ENCODE measurements at places on chromosomes 13 and 19.

- no peaks in the 10 kb centered on the region for H3K36me3 ChIP-seq
- H3K27me3 ChIP-seq: no peaks in the 10 kb centered on the region
- H3K4me1 ChIP-seq: no peaks in the 10 kb centered on the region
- no peak overlapping the region for H3K27ac ChIP-seq
Measured at GRCh38 chr19:56253737-56254136, 18.8 kb upstream of the EDDM13 start.

GRCh38 chr13:34879851-34880250, 62.2 kb upstream of the NBEA start:
- H3K4me3 ChIP-seq: no peak overlapping the region
- H3K4me1 ChIP-seq: no peaks in the 10 kb centered on the region
- no peaks in the 10 kb centered on the region for H3K27me3 ChIP-seq

DNA sequence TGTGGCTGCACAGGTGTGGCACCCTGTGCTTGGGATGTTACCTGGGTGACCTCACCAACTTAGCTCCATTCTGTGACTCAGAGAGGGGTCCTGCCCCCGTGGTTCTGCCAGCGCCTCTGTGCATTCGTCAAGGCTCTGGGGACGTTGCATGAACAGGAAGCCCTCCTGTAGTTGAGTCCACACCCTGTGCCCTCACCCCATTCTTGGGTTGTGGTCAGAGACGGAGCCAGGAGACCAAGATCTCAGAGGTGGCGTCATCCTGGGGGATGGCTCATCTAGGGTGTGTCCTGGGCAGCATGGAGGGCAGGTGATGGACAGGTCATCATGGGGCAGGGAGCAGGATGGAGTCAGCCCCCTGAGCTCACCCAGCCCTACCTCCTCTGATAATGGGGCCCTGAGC, 2.5 kb downstream of the COX6B2 start:
- H3K27me3 ChIP-seq: peaks cover 73% of the 10 kb centered on the region
- H3K4me1 ChIP-seq: peaks cover 19% of the 10 kb centered on the region
- no peak overlapping the region for H3K27ac ChIP-seq
- DNase-seq: no peak
- H3K36me3 ChIP-seq: no peaks in the 10 kb centered on the region

DNA sequence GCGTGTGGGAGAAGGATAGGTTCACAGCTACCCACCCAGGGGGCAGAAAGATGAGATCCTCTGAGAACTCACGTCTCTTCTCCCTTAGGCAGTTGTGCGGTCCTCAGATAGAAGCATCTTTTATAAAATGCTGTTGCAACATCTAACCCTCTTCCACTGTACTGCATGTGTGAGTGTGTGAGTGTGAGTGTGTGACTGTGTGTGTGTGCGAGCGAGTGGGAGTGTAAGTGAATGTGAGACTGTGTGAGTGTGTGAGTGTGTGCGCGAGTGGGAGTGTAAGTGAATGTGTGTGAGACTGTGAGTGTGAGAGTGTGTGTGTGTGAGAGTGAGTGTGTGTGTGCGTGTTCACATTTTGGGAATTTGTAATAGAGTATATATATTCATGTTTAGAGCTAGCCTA, 55.6 kb upstream of the F7 start:
- H3K27me3 ChIP-seq: peaks cover 10% of the 10 kb centered on the region
- peaks cover 20% of the 10 kb centered on the region for H3K36me3 ChIP-seq
- H3K4me3 ChIP-seq: no peak overlapping the region
- no peak for DNase-seq
- H3K4me1 ChIP-seq: peaks cover 57% of the 10 kb centered on the region
- peak overlapping the region; percentile 63 for H3K27ac ChIP-seq

GRCh38 chr13:112567161-112567862, 20.6 kb downstream of the TUBGCP3 start:
- no peak for DNase-seq
- H3K4me3 ChIP-seq: no peak overlapping the region
- no peaks in the 10 kb centered on the region for H3K27me3 ChIP-seq
- H3K4me1 ChIP-seq: peaks cover 28% of the 10 kb centered on the region
- peaks cover 41% of the 10 kb centered on the region for H3K36me3 ChIP-seq

DNA sequence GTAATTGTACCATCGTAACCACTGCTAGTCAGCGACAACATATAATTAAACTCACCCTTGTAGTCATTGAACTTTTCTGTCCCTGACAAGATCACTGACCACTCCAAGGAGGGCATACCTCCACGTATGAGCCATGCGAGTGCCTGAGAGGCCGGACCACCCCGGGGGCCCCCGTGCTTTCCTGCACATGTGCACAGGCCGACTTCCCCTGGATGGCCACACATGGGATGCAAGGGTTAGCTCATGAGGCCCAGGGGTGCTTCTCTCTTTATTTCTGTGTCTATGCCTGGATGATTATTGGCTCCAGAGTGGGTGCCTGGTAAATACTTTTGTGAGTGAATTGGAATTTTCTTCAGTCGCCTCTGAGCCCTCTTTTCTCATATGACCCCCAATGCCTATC, 82.8 kb upstream of the ZNF536 start:
- no peak overlapping the region for H3K4me3 ChIP-seq
- H3K27me3 ChIP-seq: peaks cover 8% of the 10 kb centered on the region
- no peak overlapping the region for H3K27ac ChIP-seq
- no peak for DNase-seq
- H3K36me3 ChIP-seq: no peaks in the 10 kb centered on the region

- H3K4me3 ChIP-seq: no peak overlapping the region
- H3K36me3 ChIP-seq: peaks cover 15% of the 10 kb centered on the region
- H3K27ac ChIP-seq: no peak overlapping the region
- DNase-seq: no peak
- H3K4me1 ChIP-seq: peaks cover 68% of the 10 kb centered on the region
- no peaks in the 10 kb centered on the region for H3K27me3 ChIP-seq
Measured at GRCh38 chr13:28455580-28456194, 39.2 kb downstream of the FLT1 start.

GRCh38 chr13:27183561-27184147, 12.0 kb upstream of the USP12 start:
- H3K27ac ChIP-seq: no peak overlapping the region
- H3K36me3 ChIP-seq: no peaks in the 10 kb centered on the region
- H3K4me3 ChIP-seq: no peak overlapping the region
- DNase-seq: no peak
- H3K4me1 ChIP-seq: peaks cover 13% of the 10 kb centered on the region

DNA sequence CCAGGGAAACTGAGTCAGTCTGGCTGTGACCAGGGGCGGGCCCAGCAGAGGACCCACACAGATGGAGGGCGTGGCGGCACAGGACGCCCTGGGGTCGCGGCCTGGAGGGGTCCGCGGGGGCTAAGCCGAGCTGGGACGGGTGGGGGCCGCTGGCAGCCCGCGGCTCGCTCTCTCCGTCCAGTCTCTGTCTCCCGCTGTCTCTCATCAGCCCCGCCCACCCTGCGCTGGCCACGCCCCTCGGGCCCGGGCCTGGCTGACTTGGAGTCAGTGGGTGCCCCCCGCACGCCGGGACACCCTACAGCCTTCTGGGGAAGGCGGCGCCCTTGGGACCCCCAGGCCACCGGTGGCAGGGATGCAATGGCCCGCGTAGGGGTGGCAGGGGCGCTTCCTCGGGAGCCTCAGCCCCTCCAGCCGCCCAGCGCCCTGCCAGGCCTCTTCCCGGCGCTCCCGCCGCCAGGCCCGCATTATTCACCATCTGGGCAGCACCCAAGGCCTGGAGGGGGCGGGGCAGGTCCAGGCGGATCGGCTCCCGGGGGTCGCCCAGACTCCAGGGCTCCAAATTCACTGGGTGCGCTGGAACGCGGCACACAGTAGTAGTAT, at the start of gene TBXA2R:
Gene TBXA2R (minus strand): TSS at position 186 of the 600 bp plus-strand sequence. CDS start 6,241 bp downstream, outside the sequence.
- H3K27ac ChIP-seq: peak within 1 kb of the TSS; percentile 92
- H3K4me3 ChIP-seq: peak within 1 kb of the TSS; percentile 72
- peaks cover 69% of the 10 kb centered on the region for H3K4me1 ChIP-seq
- peaks cover 30% of the 10 kb centered on the region for H3K27me3 ChIP-seq

DNA sequence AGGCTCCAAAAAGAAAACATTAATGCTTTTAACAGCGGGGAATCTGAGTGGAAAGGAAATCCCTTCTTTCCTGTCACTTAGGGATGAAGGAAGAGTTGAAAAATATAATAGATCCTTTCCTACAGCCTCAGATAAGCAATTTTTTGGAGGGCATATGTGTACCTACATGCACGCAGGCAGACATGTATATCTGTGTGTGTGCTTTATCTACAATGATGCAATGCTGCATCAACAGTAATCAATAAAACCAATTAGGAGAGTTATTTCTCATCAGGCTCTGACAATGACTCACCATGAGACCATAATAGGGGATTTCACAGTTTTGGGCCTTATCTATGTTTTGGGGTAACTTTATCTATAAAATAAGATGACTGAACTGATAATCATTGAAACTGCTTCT, 444.1 kb downstream of the ITGBL1 start:
- no peak overlapping the region for H3K27ac ChIP-seq
- no peak for DNase-seq
- peaks cover 3% of the 10 kb centered on the region for H3K4me1 ChIP-seq
- H3K36me3 ChIP-seq: no peaks in the 10 kb centered on the region
- no peaks in the 10 kb centered on the region for H3K27me3 ChIP-seq
- no peak overlapping the region for H3K4me3 ChIP-seq

GRCh38 chr13:59468396-59468795, 695.3 kb downstream of the DIAPH3 start:
- no peaks in the 10 kb centered on the region for H3K27me3 ChIP-seq
- no peak overlapping the region for H3K27ac ChIP-seq
- no peak overlapping the region for H3K4me3 ChIP-seq

DNA sequence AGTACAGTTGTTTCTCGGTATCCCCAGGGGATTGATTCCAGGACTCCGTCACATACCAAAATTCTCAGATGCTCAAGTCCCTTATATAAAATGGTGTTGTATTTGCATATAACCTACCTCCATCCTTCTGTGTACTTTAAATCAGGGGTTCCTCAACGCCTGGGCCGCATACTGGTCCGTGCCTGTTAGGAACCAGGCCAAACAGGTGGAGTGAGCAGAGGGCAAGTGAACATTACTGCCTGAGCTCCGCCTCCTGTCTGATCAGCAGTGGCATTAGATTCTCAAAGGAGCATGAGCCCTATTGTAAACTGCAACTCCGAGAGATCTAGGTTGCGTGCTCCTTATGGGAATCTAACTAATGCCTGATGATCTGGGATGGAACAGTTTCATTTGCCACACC, 42.2 kb upstream of the KCTD4 start:
- H3K4me3 ChIP-seq: no peak overlapping the region
- H3K36me3 ChIP-seq: no peaks in the 10 kb centered on the region
- no peak overlapping the region for H3K27ac ChIP-seq
- DNase-seq: no peak
- H3K27me3 ChIP-seq: no peaks in the 10 kb centered on the region

GRCh38 chr13:44337581-44337980, 36.0 kb upstream of the SERP2 start:
- no peaks in the 10 kb centered on the region for H3K27me3 ChIP-seq
- no peak overlapping the region for H3K27ac ChIP-seq
- H3K4me3 ChIP-seq: no peak overlapping the region
- H3K4me1 ChIP-seq: peaks cover 5% of the 10 kb centered on the region
- no peaks in the 10 kb centered on the region for H3K36me3 ChIP-seq

DNA sequence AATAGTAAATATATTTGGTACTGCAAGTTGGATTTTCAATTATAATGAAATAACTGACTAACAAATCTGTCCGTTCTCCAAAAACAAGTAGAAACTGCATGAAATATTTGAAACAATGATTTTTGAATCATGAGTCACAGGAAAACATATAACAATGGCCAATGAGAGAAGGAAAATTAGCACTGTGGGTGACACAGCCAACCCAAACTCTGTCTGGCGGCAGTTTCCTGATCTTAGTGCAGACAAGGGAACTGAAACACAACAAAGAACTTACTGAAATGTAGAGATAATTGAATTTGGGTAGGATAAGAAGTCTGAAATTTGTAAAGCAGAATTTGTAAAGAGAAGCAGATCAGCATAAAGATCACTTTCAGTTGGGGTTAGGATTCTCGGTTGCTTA, 2743.3 kb upstream of the PCDH20 start:
- H3K27ac ChIP-seq: no peak overlapping the region
- DNase-seq: no peak
- H3K36me3 ChIP-seq: no peaks in the 10 kb centered on the region
- H3K4me3 ChIP-seq: no peak overlapping the region

DNA sequence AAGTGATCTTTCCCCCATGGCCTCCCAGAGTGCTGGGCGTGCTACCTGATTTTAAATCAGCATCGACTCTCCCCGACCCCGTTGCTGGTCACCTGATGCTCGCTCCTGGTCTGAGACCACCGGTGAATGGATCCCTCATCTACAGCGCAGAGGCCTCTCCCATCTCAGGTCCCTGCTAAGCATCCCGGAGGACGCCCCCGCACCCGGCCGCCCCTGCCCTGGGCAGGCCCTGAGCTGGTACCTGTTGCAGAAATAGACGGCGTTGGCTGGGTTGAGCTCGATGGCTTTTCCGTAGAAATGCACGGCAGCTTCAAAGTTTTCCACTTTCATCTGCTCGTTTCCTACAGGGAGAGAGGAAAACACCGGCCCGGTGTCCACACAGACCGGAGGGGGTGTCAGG, 18.1 kb downstream of the SGTA start:
- peaks cover 18% of the 10 kb centered on the region for H3K4me1 ChIP-seq
- peaks cover 88% of the 10 kb centered on the region for H3K36me3 ChIP-seq
- no peaks in the 10 kb centered on the region for H3K27me3 ChIP-seq
- no peak overlapping the region for H3K27ac ChIP-seq
- no peak for DNase-seq

- peaks cover 76% of the 10 kb centered on the region for H3K4me1 ChIP-seq
- H3K36me3 ChIP-seq: peaks cover 19% of the 10 kb centered on the region
- H3K27ac ChIP-seq: peak overlapping the region; percentile 74
- H3K4me3 ChIP-seq: peak overlapping the region; percentile 34
Measured at GRCh38 chr19:13070425-13071140, 32.1 kb downstream of the LYL1 start.

DNA sequence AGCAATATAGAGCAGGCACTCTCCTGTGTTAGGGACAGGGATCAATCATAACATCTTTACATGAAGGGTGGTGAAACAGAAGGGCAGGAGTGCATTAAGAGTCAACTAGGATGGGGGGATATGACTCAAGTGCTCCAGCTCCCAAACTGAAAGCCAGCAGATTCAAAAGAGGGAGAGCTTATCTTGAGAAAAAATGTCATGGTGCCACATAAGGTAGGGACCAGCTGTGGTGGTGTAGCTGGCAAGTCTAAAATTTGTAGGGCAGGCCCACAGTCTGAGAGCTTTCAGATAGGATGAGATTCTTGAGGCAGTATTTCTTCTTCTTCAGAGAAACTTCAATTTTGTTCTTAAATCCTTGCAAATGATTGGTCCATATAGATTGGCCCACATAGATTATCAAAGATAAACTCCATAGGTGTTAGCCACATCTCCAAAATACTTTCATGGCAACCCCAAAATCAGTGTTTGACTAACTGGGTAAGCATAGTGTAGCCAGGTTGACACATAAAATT, 19.1 kb downstream of the DNAJC15 start:
- H3K27me3 ChIP-seq: no peaks in the 10 kb centered on the region
- DNase-seq: no peak
- H3K36me3 ChIP-seq: peaks cover 5% of the 10 kb centered on the region
- H3K4me3 ChIP-seq: no peak overlapping the region

DNA sequence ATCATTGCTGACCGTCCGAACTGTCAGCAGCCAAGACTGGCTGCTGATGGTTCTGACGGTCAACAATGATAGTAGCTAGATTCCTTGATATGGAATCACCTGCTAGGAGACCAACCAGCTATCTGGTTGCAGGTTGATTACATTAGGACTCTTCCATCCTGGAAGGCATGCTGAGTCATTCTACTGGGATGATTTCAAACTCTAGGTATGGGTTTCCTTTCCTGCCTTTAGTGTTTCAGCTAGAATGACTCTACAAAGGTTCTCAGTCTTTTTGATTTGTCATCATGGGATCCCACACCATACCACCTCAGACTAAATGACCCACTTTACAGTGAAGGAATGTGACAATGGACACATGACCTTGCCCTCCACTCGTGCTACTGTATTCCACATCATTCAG, 138.1 kb upstream of the KL start:
- no peak overlapping the region for H3K4me3 ChIP-seq
- peaks cover 2% of the 10 kb centered on the region for H3K4me1 ChIP-seq
- no peaks in the 10 kb centered on the region for H3K27me3 ChIP-seq
- H3K36me3 ChIP-seq: no peaks in the 10 kb centered on the region

All from left ventricle myocardium inferior (tissue), 1 donor.